ENCODE measurements at places on chromosomes 6 and 20.

DNA sequence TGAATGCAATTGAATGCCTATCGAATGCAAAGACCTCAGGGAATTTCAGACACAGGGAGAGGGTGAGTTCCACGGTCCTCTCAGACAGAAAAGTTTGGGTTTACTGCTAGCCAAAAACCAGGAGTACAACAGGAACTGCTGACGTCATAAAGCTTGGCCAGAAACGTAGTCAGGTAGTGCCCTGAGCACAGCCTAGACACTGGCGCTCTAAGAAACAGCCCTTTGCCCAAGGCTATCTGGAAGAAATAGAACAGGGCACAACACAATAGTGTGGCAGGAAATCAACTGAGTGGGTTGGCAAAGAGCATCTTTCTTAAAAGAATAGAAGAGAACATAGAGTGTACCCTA lies 58.0 kb downstream of the GFOD1 start:
- DNase-seq: no peak

DNA sequence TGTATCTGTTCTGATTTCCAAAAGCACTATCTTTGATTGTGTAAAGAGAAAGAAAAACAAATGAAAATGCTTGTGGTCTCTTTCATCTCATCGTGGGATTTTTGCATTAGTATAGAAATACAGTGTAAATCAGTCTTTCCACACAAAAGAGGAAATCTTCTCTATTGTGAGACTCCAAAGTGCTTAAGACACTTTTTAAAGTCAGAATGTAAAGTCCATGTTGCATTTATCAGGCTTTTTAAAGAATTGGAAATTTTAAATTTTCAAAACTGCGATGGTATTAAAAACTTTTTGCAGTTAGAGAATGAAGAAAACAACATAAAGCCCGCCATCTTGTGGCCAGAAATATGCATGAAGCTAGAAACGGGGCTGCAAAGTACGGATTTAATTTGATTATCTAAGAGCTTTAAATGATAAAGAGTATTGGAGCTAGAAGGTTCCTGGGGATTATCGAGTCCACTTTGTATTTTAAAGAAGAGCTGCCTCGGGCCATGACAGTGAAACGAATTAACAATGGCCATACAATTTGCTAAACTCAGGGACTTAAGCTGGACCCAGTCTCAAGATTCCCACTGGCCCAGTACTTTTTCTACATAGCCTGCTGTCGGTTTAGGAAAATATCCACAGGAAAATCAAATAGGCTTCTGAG lies 339.6 kb downstream of the ARHGAP18 start:
- peak; percentile 29 for DNase-seq

DNA sequence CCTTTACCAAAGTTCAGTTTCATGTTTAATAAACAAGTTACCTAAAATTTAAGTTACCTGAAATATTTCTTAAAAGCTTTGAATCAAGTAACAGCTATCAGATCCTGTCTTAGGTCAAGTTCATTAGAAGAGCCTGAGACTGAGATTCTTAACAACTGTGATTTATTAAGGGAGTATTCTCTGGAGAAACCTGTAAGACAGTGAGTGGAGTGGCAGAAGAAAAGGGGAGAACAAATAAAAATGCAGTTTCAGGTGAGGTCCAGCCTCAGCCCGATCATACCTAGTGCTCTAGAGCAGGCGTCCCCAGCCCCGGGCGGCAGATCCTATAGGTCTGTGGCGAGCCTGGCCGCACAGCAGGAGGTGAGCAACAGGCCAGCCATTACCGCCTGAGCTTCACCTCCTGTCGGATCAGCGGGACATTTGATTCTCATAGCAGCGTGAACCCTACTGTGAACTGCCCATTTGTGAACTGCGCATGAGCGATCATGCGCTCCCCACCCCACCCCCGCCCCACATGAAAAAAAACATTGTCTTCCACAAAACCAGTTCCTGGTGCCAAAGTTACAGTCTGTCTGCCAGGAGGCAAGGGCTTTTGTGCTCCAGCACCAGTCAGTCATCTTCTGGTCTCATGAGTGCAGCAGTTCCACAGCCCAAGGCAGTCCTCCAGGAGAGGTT lies 59.2 kb upstream of the ADGRB3 start:
- DNase-seq: no peak

- no peak for DNase-seq
Observed at GRCh38 chr6:25911351-25911750, 19.1 kb downstream of the SLC17A2 start.

DNA sequence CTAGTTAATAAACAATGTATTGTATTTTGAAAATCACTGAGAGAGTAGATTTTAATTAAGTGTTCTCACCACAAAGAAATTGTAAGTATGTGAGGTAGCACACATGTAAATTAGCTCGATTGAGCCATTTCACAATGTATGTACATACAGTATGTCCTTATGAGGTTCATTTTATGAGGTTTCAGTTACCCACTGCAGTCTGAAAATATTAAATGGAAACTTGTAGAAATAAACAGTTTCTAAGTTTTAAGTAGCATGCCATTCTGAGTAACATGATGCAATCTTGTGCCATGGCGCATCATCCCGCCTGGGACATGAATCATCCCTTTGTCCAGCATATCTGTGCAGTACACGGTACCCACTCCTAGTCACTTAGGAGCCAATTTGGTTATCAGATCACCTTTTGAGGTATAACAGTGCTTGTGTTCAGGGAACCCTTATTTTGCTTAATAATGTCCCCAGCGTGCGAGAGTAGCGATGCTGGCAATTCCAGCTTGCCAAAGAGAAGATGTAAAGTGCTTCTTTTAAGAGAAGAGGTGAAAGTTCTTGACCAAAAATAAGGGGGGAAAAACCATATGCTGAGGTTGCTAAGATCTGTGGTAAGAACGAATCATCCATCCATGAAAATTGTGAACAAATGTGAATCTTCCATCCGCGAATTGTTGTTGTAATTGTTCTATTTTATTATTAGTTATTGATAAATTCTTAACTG lies 64.7 kb downstream of the KCNS1 start:
- DNase-seq: peak; percentile 37

DNA sequence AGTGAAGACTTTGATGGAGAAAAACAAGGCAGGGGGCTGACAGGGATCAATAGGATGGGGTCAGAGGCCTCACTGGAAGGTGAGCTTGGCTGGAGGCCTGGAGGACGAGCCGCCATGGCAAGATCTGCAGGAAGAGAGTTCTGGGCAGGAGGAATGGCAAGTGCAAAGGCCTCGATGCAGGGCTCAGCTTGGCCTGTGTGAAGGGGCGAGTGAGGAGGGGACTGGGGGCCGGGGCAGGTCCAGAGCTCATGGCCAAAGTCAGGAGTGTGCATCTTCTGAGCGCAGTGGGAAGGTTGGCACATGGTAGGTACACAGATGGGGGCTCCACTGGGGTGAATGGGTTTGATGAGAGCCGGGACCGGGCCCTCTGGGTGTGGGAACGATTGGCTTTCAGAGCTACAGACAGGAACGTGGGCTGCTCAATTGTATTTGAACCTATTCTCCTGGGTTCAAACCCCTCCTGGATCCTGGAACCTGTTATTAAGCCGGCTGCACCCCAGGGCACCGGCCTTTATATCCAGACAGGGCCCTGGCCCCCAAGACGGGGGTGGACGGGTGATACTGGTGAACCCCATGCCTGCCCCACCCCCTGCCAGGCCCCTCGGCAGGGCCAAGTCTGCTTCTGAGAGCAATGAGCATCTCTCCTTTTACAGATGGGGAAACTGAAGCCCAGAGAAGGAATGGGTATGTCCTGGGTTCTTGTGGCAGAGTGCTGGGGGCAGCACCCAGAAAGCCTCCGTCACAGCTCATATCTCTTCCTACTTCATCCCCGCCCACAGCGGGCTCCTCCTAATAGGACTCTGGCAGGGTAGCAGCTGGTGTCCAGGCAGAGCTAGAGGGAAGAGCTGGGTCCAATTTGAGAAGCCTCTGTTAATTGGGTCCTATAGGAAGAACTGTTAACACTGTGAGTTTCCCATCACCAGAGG lies 106.1 kb downstream of the CEBPB start:
- no peak for DNase-seq

DNA sequence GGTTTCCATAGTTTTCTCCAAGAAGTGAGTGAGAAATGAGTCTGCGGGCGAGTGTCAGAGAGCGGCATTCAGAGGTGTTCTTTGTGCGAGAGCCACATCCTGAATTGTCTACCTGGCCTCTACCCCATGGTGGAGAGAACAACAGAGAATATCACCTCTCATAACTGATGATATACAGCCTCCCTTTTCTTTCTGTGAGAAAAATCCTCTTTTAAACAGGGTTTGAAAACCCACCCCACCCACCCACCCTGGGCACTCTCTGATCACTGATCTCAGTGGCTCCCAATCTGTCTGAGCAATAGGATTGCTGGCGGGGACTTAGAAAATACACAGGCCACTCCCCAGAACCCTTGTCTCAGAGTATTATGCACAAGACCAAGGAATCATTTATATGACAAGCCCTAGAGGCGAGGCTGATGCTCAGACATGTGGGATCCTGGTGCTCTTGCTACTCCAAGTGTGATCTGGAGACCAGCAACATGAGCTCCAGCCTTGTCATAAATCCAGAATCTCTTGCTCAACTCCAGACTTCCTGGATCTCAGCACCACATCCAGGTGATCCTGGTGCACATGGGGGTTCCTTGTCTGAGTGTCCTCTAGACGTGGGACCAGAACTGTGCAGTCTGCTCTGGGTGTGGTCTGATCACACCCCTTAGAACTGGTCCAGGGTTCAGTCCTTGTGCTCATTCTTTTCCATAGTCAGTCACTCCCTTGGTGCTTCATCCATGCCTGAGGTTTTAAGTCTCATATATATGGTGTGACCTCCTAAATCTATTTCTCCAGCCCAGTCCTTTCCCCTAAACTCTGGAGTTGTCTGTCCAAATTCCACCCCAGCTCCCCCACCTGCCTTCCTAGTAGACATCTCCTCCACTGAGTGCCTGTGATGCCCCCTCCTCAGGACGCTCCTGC lies 5.3 kb downstream of the HLA-B start:
- no peak for DNase-seq

Data from stimulated activated CD4-positive, alpha-beta T cell treated with anti-CD3 and anti-CD28 coated beads, Interleukin-2, amount 100 ng/mL, for 4 hours (primary cell).